GM04503 (cell line): ENCODE measurements at places on chromosomes 5 and 9.

- DNase-seq: no peak
Measured at GRCh38 chr5:112649882-112650281, 87.8 kb upstream of the APC start.

DNA sequence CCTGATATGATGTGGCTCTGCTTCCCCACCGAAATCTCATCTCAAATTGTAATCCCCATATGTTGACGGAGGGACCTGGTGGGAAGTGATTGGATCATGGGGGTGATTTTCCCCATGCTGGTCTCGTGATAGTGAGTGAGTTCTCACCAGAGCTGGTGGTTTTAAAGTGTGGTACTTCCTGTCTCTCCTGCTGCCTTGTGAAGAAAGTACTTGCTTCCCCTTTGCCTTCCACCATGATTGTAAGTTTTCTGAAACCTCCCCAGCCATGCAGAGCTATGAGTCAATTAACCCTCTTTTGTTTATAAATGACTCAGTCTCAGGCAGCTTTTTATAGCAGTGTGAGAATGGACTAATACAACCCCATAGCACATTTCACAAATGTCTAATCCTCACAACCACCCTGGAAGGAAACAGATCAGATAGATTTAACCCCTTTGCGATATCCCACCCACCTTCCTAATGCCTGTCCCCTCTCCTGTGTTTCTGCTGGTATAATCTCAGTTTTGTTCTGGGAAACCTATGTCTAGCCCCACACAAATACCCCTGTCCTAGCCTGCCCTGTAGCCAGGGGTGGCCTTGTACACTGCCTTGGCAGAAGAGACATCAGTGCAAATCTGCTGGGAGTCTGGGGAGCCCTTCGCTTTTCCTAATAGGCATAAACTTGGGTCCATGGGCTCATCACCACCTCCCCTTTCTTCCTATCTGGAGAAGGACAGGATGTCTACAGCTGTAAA is 157.0 kb upstream of the RAI14 start:
- DNase-seq: peak; percentile 65

- DNase-seq: peak; percentile 58
Measured at GRCh38 chr9:113808391-113809358, 67.4 kb upstream of the ZNF618 start.

DNA sequence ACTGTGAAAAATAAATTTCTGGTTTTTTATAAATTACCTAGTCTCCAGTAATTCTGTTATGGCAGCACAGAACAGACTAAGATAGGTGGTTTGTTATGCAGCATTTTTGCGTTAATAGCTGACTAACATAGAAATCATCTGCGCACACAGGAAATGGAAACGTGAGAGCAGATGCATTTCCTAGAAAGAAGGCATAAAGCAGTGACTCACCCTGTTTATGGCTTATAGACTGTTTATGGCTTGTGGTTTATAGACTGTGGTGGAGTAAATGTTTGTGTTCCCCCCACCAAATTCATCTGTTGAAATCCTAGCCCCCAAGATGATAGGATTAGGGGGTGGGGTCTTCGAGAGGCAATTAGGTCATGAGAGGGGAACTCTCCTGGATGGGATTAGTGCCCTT is 18.3 kb upstream of the OSMR start:
- DNase-seq: no peak

DNA sequence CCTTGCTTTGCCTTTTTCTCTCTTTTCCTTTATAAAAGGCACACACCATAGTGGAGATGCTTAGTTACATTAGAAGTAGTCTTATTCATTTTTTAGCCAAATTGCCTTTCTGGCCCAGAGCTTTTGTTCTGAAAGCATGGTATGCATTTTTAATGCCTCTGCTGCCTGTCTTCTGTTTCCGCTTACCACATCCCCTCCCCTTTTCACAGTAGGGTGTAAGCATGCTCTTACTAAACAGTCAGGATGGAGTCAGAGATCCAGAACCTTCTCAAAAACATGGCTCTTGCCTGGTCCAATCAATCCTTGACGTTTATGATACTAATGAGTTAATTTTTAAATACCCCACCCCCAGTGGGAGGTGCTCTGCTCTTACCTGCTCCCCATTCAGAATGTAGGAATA is 22.5 kb downstream of the PPP3R2 start:
- no peak for DNase-seq

DNA sequence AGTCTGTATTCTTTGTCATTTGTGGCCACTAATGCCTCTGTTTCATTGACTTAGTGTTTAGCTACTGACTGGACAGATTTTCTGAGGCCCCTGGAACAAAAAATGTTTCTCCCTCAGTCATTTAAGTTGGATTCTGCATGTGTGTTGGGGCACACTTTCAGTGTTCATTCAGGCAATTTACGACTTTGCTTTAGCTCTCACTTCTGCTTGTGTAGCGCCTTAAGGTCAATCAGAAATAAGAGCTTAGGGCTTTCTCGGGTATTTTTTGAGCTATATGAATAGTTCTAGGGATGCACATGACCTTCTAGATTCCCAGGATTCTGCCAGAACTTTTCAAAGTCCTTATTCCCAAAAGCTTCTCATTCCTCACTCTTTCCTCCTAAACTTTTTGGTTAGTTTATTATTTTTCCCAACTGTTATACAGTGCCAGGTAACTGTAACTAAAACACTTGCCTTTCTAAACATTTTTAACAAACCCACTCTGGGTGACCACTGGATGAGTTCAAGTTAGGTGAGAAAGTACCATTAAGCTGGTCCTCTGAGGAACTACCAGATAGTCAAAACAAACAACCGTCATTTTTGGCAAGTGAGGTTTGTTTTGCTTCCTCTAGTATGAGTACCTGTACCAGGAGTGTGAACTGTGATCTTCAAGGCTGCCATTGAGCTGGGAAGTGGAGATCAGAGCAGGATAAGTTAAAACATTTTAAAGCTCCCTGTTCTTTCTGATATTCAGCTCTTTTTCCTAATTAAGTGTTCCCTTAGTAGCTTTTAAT is 571.3 kb upstream of the TLE4 start:
- DNase-seq: no peak

GRCh38 chr9:104921067-104921741 is 6.8 kb downstream of the ABCA1 start:
- no peak for DNase-seq

DNA sequence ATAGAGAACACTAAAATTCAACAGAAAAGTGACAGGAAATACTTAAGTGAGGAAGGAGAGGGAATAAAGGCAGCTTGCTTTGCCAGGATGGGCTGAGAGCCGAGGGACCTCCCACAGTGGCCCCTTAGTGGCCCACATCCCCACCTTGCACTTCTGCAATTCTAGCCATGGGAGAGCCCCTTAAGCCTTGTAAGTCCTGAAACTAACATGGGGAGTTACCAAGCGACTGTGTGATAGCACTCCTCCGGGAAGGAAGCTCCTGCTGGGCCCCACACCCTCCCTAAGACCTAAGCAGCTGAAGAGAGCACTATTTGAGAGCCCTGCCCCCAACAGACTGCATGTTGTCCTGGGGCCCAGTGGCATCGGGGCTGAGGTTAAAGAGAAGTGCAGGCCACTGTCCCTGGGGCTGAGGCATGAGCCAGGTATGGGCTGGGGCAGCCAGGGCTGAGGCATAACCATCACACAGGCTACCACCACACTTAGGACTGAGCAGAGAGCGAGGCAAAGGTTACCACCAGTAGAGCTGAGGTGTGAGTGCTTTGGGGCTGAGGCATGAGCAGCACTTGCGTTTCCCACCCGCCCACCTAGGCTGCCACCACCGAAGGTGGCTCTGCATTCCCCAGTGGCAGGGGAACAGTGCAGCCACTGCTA is 301.8 kb upstream of the TRPC7 start:
- no peak for DNase-seq

- no peak for DNase-seq
Measured at GRCh38 chr5:453725-454481, 10.9 kb downstream of the EXOC3 start.
